ENCODE measurements at places on chromosomes 1 and 21.

DNA sequence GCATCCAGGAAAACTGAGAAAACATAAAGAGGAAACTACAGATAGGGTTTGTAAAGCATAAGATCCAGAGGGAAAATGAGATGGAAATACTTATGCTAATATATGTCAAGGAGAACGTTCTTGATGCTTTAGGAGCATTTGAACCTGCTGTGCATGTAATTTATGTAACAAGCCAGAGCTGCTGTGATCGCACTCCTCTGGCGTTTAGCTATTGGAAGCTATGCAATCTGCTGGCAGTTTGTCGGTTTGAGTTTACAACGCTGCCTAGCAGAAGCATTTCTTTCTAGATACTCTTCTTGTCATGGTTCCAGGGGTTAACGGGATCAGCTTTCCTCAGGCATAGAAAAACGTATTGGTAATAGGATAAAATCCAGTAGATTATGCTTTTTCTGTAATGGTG, 182.7 kb downstream of the KCNH1 start:
- no peak for DNase-seq

- DNase-seq, result no peak
These were observed 25.3 kb downstream of the F13B start for GRCh38 chr1:197041486-197042353.

GRCh38 chr1:50027794-50028193, 4.0 kb upstream of the AGBL4 start:
- DNase-seq, result no peak

DNA sequence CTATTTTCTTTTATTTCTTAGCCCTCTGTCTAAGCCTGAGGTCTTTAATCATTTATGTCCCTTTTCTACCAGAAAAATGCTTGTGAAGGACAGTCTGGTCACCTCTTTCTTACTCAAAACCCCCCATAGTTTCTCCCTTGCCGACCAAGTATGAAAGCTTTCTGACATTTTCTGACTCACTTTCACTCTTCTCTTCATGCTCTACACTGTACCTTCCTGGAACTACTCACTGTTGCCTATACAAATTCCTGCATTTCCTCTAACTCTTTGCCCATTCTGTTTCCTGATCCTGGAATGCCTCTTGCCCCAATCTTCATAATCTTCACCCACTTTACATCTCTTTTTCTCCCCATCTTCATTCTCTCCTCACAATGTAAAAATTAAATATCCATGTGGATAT, 380.0 kb downstream of the HHIPL2 start:
- DNase-seq, result peak; percentile 12

DNA sequence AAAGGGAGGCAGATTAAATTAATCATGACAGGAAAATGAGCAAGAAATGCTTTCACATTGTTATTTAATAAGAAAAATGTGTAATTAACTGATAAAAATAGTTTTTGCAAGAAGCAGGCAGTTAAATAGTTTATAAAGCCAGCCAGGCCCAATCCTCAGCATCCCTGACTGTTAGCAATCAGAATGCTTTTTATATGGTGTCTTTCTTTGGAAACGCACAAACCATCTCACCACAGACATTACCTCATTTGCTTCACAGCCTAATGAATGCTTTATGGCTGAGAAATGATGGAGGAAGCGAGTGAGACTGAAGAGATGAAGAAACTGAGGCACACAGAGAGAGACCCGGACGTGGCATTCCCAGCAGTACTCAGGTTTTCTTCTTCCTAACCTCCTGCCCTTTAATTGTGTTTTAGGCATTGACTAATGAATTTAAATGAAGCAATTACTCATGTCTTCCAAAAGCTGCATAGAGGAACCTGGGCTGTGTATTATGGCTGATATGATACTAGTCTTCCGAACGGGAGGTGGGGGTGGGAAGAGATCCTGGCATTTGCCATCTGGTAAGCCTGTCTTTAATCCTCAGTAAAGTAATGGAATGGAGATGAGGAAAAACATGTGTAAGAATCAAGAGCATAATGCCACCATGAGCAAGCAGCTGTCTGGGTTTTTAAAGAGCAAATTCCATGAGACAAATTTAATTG, 116.1 kb upstream of the LMO4 start:
- no peak for DNase-seq

DNA sequence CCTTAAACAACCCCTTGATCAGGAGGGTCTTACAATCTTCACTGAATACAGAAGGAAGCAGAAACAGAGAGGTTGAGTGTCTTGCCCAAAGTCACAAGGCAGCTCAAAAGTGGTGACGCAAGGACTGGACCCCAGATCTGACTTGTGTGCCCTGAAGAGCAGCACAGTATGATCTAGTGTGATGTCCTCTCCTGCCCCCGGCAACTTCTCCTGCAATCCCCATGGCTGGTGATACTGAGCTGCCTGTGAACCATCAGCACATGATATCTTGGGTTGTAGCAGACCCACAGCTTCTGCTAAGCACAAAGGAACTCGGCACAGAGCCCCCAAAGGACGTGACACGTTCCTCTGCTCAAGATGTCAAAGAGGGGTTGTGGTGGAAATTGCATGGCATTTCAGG, 51.2 kb upstream of the EDN2 start:
- no peak for DNase-seq

- DNase-seq, result no peak
These were observed 40.4 kb downstream of the ATP1A1 start for GRCh38 chr1:116413414-116413813.

DNA sequence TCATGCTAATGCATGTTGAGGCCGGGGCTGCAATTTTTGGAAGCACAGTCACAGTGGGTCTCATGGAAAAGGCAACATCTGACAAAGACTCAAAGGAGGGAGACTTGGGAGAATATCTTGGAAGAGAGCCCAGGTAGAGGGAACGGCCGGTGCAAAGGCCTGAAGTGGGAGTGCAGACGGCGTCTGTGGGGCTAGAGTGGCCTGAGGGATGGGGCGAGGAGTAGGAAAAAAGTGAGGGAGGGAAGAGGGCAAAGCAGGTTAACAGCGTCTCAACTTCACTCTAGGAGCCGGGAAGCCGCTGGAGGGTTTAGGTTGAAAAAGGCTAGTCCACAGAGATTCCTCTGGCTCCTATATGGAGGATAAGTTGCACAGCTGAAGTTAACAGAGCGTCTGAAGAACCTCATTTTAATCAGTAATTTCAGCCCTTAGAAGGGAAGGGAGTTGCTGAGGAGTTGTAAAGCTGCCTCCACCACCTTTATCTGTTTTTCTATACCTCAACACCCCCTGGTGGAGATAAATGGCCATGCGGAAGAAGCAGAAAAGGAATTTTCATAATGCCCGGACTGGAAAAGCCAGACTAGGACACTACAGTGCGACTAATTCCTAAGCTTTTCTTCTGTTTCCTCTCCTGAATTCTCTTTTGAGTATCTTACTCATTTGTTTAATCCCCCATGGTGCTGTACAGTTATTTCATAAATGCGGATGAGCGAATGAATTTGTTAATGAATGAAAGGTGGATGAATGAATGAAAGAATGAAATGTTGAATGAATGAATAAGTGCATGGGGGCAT, 78.7 kb upstream of the ZNF281 start:
- peak; percentile 88 for DNase-seq

- DNase-seq, result no peak
These were observed 341.2 kb downstream of the NPHP4 start for GRCh38 chr1:5651027-5651410.

GRCh38 chr1:178540646-178541045, 27.7 kb downstream of the TEX35 start:
- DNase-seq, result peak; percentile 80

DNA sequence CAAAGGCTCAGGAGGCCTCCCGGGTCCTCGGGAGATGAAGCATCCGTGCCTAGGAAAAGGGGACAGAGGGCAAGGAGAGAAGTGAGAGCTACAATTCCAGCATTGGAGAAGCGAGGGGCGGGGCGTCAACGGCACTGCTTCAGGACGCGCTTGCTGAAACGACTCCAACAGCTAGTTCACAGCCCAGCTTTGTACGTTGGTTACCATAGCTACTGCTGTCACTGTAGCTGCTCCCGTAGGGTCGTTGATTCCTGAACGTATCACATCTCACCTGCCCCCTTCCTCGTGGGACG, 63.1 kb downstream of the TOR1AIP2 start:
- DNase-seq, result no peak
